Psoas muscle (tissue), 8 donors: ENCODE measurements at places on chromosomes 7 and 10. TPM values are rescaled to one million over a fixed set of nuclear protein-coding genes. Genes with fewer than 3 reads are reported as not detected.

DNA sequence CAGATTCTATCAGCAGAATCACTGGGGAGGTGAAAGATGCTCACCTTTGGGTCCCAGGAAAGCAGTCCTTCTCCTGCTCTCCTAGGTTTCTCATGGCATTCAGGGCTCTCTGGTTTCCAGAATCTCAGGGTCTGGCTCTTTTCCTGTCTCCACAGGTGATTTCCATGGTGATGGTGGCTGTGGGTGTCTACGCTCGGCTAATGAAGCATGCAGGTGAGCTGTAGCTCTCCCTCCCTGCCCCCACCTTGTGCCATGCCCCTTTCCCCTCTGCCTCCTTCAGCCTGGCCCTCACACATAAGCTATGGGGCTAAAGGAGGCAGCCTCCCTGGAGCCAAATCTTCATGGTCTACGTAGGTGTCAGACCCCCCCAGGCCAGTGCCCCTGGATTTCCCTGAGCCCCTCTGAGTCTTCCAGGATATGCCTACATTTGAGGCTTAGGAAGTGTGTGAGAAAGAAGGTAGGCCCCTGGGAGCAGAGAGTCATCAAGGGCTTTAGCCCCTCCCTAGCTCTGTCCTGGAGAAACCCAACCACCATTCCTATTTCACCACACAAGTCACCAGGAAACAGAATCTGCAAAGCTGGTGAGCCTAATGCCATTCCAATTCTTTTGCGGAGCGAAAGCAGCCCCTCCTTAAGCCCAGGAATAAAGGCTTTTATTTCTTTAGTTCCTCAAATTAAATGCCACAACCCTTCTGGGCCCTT lies 17.2 kb downstream of the TSPAN33 start:
- no peaks in the 10 kb centered on the region for H3K36me3 ChIP-seq
- no peak overlapping the region for H3K27ac ChIP-seq
- H3K4me1 ChIP-seq: no peaks in the 10 kb centered on the region

Gene TLX1
- not detected for total RNA-seq

- H3K36me3 ChIP-seq: no peaks in the 10 kb centered on the region
- H3K4me3 ChIP-seq: no peak overlapping the region
- no peak for DNase-seq
- no peaks in the 10 kb centered on the region for H3K27me3 ChIP-seq
Measured at GRCh38 chr7:93015779-93016481, 101.8 kb downstream of the SAMD9 start.

Gene SKIDA1
- 0.79 TPM for total RNA-seq

GRCh38 chr10:29470355-29470705 lies 164.4 kb downstream of the SVIL start:
- no peak overlapping the region for H3K4me3 ChIP-seq
- H3K4me1 ChIP-seq: peaks cover 70% of the 10 kb centered on the region
- no peaks in the 10 kb centered on the region for H3K27me3 ChIP-seq
- H3K27ac ChIP-seq: peak overlapping the region; percentile 82
- peak; percentile 68 for DNase-seq

DNA sequence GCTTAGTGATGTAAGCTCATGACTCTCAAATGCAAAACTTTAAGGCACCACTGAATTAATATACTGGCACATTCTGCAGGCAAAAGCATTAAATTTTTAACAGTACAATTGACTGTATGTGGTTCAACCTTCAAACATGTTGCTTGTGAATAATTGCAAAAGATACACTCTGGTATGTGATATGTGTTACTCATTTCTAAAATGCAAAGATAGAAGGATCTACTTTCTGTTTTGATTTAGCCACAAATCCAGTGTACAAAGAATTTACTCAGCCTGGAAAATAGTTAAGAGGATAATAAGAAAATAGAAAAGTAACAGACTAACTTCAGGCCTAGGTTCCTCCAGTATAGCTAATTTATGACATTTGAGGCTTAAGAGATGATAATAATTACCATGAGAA lies 66.6 kb upstream of the NOBOX start:
- no peak for DNase-seq
- no peaks in the 10 kb centered on the region for H3K4me1 ChIP-seq
- H3K36me3 ChIP-seq: no peaks in the 10 kb centered on the region
- no peak overlapping the region for H3K4me3 ChIP-seq
- no peak overlapping the region for H3K27ac ChIP-seq
- H3K27me3 ChIP-seq: no peaks in the 10 kb centered on the region

GRCh38 chr7:128154504-128154903 lies 86.6 kb upstream of the LEP start:
- DNase-seq: no peak
- no peaks in the 10 kb centered on the region for H3K36me3 ChIP-seq
- no peaks in the 10 kb centered on the region for H3K27me3 ChIP-seq
- no peak overlapping the region for H3K4me3 ChIP-seq
- no peaks in the 10 kb centered on the region for H3K4me1 ChIP-seq
- no peak overlapping the region for H3K27ac ChIP-seq

DNA sequence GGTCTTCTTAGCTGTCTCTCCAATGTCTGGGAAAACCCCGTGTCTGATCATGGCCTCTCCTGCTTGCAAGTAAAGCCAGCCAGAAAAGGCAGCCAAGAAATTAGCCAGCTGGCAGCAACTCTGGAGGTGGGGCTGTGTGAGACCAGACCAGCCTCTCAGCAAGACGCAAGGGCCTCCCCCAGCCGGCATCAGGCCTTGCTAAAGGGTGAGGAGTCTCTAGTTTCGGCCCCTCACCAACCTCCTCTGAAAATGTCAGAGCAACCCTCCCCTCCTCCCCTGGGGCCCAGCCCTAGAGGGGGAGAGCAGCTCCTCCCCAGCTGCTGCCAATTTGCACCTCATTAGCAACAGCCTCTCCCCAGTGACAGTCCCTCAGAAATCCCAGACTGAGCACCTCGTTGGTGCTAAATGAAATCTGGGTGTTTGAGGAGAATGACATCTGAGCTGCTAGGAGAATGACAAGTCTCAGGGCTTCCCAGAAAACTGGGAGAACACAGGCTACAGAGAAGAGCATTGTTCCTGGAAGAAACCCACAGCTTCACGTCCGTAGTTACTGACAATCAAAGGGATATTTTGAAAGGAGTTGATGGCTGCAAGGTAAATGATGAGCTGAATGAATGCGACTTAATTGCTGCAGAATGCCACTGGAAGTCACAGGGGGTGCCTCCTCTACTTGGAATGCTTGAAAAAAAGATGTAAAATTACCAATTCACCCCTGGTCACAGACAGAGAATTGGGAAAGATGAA lies 25.9 kb downstream of the DGKI start:
- H3K27me3 ChIP-seq: no peaks in the 10 kb centered on the region
- H3K4me3 ChIP-seq: no peak overlapping the region
- H3K4me1 ChIP-seq: no peaks in the 10 kb centered on the region
- no peak overlapping the region for H3K27ac ChIP-seq

Gene DYDC2
- not detected for total RNA-seq

GRCh38 chr7:136064081-136064480 lies 86.9 kb upstream of the MTPN start:
- DNase-seq: no peak
- no peaks in the 10 kb centered on the region for H3K36me3 ChIP-seq

GRCh38 chr7:86788948-86789347 lies 145.2 kb downstream of the GRM3 start:
- no peaks in the 10 kb centered on the region for H3K36me3 ChIP-seq
- no peak for DNase-seq
- H3K27ac ChIP-seq: no peak overlapping the region
- no peaks in the 10 kb centered on the region for H3K27me3 ChIP-seq

DNA sequence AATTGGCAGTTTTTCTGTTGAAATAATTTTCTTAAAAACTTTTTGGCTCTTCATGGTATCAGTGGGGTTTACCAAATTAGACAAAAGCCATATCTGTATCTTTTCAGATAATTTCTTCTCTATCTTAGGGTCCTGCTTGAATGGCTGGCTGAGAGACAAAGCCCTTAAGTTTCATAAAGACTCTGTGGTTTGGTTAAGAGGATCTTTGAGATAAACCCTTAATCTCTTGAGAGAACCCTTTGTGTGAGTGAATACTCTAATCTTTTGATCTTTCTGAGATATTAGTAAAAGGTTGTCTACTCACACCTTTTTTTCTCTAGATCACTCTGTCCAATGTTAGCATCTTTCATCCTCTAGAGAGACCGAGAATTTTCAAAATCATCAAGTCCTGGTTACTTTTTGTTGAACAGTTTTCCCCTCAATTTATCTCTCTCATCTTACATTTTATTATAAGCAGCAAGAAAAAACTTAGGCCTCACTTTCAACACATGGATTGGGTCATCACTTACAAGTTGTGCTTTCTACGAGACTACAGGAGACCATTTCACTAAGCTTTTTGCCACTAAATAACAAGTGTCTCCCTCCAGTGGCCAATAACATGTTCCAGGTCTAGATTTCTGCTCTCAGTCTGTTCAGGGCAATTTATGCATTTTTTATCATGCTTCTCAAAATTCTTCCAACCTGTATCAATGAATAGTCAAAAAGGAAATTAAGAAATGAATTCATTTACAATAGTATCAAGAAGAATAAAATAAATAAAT lies 28.4 kb downstream of the DNAJC9 start:
- no peak overlapping the region for H3K27ac ChIP-seq

Gene RADIL
- 2.3 TPM for total RNA-seq

Gene CCSER2
- 113 TPM for total RNA-seq

DNA sequence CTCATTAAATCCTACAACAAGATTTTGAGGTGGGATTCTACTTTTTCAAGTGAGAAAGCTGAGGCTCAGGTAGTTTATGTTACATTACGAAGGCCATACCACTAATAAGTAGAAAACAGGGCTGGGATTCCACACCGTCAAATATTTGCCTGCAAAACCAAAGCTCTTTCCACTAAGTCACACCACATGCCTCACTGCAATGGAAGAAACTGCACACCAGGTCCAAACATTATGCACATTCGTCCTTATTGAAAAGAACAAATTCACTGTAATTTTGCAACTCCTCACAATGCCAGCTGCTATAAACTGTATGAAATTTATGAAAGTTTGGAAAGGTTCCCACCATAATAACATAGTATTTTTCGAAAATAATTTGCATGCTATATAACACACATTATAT lies 66.5 kb downstream of the DGKB start:
- no peaks in the 10 kb centered on the region for H3K27me3 ChIP-seq
- DNase-seq: no peak
- peak overlapping the region; percentile 91 for H3K27ac ChIP-seq
- H3K4me3 ChIP-seq: peak overlapping the region; percentile 44
- H3K36me3 ChIP-seq: no peaks in the 10 kb centered on the region

DNA sequence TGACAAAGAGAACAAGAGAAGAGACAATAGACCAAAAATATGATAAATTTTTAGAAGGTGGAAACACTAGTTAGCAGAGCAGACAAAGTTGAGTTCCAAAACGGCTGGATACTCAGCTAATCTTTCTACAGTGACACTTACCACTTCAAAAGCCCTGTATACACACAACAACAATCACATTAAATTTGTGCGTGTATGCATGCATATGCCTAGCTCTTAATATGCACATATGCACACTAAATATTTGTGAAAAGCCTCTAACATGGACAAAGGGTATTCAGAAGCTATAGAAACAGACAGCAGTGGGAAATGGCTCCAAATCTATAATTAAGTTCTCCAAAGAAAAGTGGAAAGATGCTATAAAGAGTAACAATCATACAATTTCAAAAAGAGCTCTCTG lies 476.4 kb downstream of the HTR7 start:
- H3K36me3 ChIP-seq: no peaks in the 10 kb centered on the region
- no peak overlapping the region for H3K4me3 ChIP-seq
- H3K27me3 ChIP-seq: no peaks in the 10 kb centered on the region
- no peaks in the 10 kb centered on the region for H3K4me1 ChIP-seq
- DNase-seq: no peak

GRCh38 chr7:55130395-55131141 lies 111.8 kb downstream of the EGFR start:
- peak; percentile 79 for DNase-seq
- no peak overlapping the region for H3K4me3 ChIP-seq
- H3K4me1 ChIP-seq: peaks cover 87% of the 10 kb centered on the region
- H3K27me3 ChIP-seq: no peaks in the 10 kb centered on the region
- H3K36me3 ChIP-seq: no peaks in the 10 kb centered on the region

- no peaks in the 10 kb centered on the region for H3K27me3 ChIP-seq
- H3K36me3 ChIP-seq: no peaks in the 10 kb centered on the region
- DNase-seq: no peak
Measured at GRCh38 chr10:64265961-64266360, 744.8 kb downstream of the REEP3 start.

Gene FAM25A
- not detected for total RNA-seq

GRCh38 chr7:55464422-55464821 lies 99.3 kb downstream of the LANCL2 start:
- no peak overlapping the region for H3K4me3 ChIP-seq
- H3K27me3 ChIP-seq: no peaks in the 10 kb centered on the region
- H3K36me3 ChIP-seq: peaks cover 21% of the 10 kb centered on the region
- no peak for DNase-seq
- H3K27ac ChIP-seq: no peak overlapping the region
- H3K4me1 ChIP-seq: no peaks in the 10 kb centered on the region

- H3K4me1 ChIP-seq: peaks cover 22% of the 10 kb centered on the region
- no peak overlapping the region for H3K27ac ChIP-seq
- H3K27me3 ChIP-seq: no peaks in the 10 kb centered on the region
- DNase-seq: no peak
- no peak overlapping the region for H3K4me3 ChIP-seq
Measured at GRCh38 chr10:59648711-59649201, 60.9 kb downstream of the SLC16A9 start.

GRCh38 chr7:142908921-142909890 lies 23.7 kb upstream of the TRPV6 start:
- no peak overlapping the region for H3K27ac ChIP-seq
- no peaks in the 10 kb centered on the region for H3K36me3 ChIP-seq
- H3K4me1 ChIP-seq: no peaks in the 10 kb centered on the region

GRCh38 chr7:45347804-45348203 lies 190.2 kb downstream of the RAMP3 start:
- no peak overlapping the region for H3K27ac ChIP-seq
- H3K4me1 ChIP-seq: no peaks in the 10 kb centered on the region
- H3K27me3 ChIP-seq: no peaks in the 10 kb centered on the region
- H3K36me3 ChIP-seq: no peaks in the 10 kb centered on the region
- H3K4me3 ChIP-seq: no peak overlapping the region
- DNase-seq: no peak

Gene ANKRD16
- total RNA-seq: 2.8 TPM

Gene FGFR2
- total RNA-seq: 0.50 TPM

- H3K27me3 ChIP-seq: no peaks in the 10 kb centered on the region
- no peaks in the 10 kb centered on the region for H3K36me3 ChIP-seq
- H3K4me3 ChIP-seq: no peak overlapping the region
- DNase-seq: no peak
Measured at GRCh38 chr10:7853890-7854289, 35.6 kb downstream of the TAF3 start.
